ENCODE measurements at places on chromosomes 11 and 22.

DNA sequence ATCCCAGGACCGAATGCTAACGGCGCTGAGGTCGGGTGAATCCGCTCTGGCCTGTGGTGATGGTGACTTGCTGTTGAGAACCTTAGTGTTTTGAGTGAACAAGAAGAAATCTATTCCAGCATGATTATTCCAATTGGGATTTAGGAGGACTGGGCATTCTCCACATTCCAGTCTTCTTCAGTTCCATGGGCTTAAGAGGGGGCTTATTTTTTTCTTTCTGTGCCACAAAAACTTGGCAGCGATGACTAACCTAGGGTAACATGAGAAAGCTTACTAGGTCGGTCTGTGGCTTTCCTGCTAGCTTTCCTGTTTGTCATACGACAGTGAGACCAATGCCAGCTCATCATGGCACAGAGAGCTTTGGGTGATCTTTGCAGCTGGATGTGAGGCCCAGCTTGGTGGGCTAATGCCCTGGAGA, 62.9 kb upstream of the ATXN10 start:
- H3K36me3 ChIP-seq = no peaks in the 10 kb centered on the region
- H3K27ac ChIP-seq = no peak overlapping the region
- H3K27me3 ChIP-seq = no peaks in the 10 kb centered on the region
- H3K4me1 ChIP-seq = peaks cover 43% of the 10 kb centered on the region
- H3K4me3 ChIP-seq = no peak overlapping the region

DNA sequence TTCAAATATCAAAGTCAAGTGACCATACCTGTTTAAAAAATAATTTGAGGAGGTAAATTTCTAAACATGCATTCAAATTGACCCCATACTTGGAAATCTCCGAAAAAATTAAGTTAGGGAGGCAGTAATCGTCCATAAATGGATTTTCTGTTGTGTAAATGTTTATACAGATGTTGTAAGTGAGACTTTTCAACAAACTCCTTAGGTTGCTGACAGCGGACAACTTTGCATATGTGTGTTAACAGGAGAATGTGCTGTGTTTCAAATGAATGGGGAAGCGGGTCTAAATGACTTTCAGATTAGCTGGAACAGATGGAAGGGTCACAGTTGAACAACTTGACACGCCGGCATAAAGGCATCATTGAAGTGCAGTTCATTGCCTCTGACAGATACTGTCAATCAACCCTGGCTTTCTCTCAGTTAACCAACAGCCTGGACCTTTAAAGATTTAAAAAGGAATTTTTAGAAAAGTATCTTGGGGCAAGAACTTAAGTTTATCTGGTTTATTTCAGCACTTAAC, 98.2 kb upstream of the DBX1 start:
- no peak for DNase-seq
- no peak overlapping the region for H3K27ac ChIP-seq
- no peaks in the 10 kb centered on the region for H3K4me1 ChIP-seq
- H3K36me3 ChIP-seq = no peaks in the 10 kb centered on the region
- peaks cover 100% of the 10 kb centered on the region for H3K27me3 ChIP-seq

DNA sequence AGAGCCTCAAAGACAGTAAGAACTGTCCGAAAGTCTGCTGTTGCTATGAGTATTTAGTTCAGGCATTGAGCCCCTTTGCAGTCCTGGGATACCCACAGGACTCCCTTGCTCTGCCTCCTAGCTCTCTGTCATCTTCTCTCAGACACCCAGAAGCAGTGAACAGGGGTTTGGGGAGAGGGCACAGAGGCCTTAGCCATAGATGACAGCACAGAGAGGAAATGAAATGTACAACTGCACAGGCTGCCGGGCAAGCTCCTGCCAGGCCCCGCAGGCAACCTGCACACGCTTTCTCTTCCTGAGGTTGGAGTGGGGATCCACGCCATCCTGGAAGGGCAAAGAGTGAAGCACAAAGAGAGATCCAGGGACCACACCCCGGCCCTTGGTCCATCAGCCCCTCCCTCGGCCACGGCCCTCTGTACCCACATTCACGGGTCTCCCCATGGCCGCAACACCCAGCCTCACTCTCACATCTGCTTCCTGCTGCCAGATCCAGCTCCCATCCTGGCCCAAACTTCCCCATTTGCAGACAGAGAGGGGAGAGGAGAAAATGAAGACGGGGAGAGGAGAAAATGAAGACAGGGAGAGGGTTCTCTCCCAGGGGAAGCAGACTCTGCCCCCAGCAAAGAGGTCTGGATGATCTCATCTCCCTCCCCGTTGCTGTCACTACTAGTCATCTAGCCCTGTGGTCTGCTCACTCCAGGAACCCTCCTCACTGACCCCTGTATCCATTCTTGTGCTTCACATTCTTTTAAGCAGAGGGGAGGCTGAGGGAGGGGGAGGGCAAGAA, 40.7 kb downstream of the CD6 start:
- H3K27ac ChIP-seq = no peak overlapping the region
- H3K27me3 ChIP-seq = peaks cover 54% of the 10 kb centered on the region
- no peak for DNase-seq

- no peak overlapping the region for H3K4me3 ChIP-seq
- DNase-seq = no peak
- H3K4me1 ChIP-seq = peaks cover 17% of the 10 kb centered on the region
- peaks cover 6% of the 10 kb centered on the region for H3K36me3 ChIP-seq
These were observed 71.9 kb upstream of the CDON start for GRCh38 chr11:126134461-126135155.

GRCh38 chr11:110126936-110127335, 33.7 kb downstream of the ZC3H12C start:
- H3K27ac ChIP-seq = no peak overlapping the region
- peaks cover 64% of the 10 kb centered on the region for H3K36me3 ChIP-seq
- H3K27me3 ChIP-seq = no peaks in the 10 kb centered on the region
- H3K4me3 ChIP-seq = no peak overlapping the region
- no peak for DNase-seq
- peaks cover 52% of the 10 kb centered on the region for H3K4me1 ChIP-seq

DNA sequence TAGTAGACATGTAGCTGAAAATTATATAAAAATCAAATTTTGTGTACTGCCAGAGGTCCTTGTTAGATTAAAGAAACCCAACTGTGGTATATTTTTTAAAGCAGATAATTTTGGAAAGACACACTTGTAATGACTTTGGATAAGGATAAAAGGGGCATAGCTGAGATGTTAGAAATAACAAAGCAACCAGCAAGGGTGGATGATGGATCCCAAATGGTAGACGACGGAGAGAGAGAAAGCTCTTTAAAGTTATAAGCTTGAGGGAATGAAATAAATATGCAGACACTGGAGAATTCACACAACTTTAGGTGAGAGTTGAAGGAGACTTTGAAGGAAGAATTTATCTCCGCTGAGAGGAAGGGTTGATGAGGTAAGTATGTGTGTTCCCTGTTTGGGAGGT, 10.6 kb downstream of the NCAM1 start:
- H3K27ac ChIP-seq = no peak overlapping the region
- DNase-seq = no peak
- H3K4me1 ChIP-seq = peaks cover 11% of the 10 kb centered on the region
- no peak overlapping the region for H3K4me3 ChIP-seq

GRCh38 chr22:30841273-30841672, 127.3 kb downstream of the MORC2 start:
- H3K4me1 ChIP-seq = peaks cover 54% of the 10 kb centered on the region
- peak overlapping the region; percentile 97 for H3K27ac ChIP-seq
- peaks cover 2% of the 10 kb centered on the region for H3K36me3 ChIP-seq
- H3K27me3 ChIP-seq = no peaks in the 10 kb centered on the region
- peak; percentile 97 for DNase-seq

- peaks cover 13% of the 10 kb centered on the region for H3K4me1 ChIP-seq
- H3K27ac ChIP-seq = no peak overlapping the region
- DNase-seq = no peak
- H3K27me3 ChIP-seq = peaks cover 2% of the 10 kb centered on the region
These were observed 39.4 kb upstream of the PRDM11 start for GRCh38 chr11:45107029-45107428.

DNA sequence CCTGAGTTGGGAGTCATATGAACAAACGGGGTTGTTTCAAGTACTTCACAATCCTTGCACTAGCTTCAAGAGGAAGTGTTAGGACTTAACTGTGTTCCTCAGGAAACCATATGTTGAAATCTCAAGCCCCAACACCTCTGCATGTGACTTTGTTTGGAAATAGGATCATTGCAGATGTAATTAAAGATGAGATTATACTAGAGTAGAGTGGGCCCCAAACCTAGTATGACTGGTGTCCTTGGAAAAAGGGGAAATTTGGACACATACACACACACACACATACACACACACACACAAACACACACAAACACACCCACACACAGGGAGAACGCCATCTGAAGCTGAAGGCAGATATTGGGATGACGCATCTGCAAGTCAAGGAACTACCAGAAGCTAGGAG, 6.4 kb upstream of the CEP295 start:
- H3K27ac ChIP-seq = no peak overlapping the region
- H3K27me3 ChIP-seq = peaks cover 36% of the 10 kb centered on the region
- H3K4me3 ChIP-seq = no peak overlapping the region
- H3K36me3 ChIP-seq = no peaks in the 10 kb centered on the region
- no peak for DNase-seq
- peaks cover 6% of the 10 kb centered on the region for H3K4me1 ChIP-seq

DNA sequence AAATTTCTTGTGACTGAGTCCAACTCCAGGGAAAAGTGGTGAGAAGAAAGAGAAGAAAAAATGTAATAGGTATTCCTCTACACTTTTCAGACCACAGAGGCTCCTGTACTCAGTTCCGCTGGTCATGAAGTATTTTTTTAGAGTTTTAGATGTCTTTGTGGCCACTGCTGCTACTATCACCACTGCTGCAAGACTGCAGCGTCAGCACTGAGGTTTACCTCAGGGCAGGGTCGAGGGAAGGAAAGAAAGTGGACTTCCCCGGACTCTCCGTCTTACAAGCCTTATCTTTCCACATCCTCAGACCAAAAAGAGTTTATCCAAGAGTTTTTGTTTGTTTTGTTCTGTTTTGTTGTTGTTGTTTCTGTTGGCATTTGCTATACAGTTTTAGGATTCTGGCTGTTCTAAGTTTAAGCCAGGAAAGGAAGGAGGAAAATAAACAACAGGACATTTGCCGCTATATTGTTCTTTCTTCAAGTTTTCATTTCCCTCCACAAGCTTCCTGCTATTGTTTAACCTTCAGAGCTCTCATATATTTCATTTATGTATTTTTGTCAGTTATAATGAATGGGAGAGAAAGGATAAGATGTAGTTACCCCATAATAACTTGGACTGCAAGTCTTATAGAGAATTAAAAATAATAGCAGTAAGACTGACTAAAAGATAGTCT, 919.3 kb downstream of the NTM start:
- no peak for DNase-seq
- no peaks in the 10 kb centered on the region for H3K36me3 ChIP-seq
- H3K4me1 ChIP-seq = no peaks in the 10 kb centered on the region
- no peak overlapping the region for H3K27ac ChIP-seq

- no peak for DNase-seq
- H3K36me3 ChIP-seq = no peaks in the 10 kb centered on the region
- H3K4me1 ChIP-seq = peaks cover 7% of the 10 kb centered on the region
- H3K27me3 ChIP-seq = no peaks in the 10 kb centered on the region
These were observed 203.0 kb upstream of the SESN3 start for GRCh38 chr11:95434009-95434408.

DNA sequence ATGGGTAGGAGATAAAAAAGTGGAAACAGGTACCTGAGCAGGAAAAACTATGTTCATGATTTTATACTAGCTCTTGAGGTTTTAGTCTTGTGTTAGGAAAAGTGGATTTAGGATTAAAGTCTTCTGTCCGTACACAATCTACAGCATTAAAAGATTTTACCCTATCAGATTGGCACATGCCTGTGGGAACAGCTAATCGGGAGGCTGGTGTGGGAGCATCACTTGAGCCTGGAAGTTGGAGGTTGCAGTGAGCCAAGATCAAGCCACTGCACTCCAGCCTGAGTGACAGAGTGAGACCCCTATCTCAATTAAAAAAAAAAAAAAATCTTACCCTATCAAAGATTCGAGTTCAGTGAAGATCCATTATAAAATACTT, 12.2 kb upstream of the CRKL start:
- DNase-seq = no peak
- peak overlapping the region; percentile 52 for H3K4me3 ChIP-seq
- peak overlapping the region; percentile 95 for H3K27ac ChIP-seq
- H3K27me3 ChIP-seq = no peaks in the 10 kb centered on the region
- no peaks in the 10 kb centered on the region for H3K36me3 ChIP-seq
- peaks cover 15% of the 10 kb centered on the region for H3K4me1 ChIP-seq

GRCh38 chr11:42709216-42709615, 602.6 kb upstream of the API5 start:
- H3K4me3 ChIP-seq = no peak overlapping the region
- H3K36me3 ChIP-seq = no peaks in the 10 kb centered on the region
- peaks cover under 1% of the 10 kb centered on the region for H3K27me3 ChIP-seq
- DNase-seq = no peak
- H3K4me1 ChIP-seq = no peaks in the 10 kb centered on the region
- H3K27ac ChIP-seq = no peak overlapping the region

DNA sequence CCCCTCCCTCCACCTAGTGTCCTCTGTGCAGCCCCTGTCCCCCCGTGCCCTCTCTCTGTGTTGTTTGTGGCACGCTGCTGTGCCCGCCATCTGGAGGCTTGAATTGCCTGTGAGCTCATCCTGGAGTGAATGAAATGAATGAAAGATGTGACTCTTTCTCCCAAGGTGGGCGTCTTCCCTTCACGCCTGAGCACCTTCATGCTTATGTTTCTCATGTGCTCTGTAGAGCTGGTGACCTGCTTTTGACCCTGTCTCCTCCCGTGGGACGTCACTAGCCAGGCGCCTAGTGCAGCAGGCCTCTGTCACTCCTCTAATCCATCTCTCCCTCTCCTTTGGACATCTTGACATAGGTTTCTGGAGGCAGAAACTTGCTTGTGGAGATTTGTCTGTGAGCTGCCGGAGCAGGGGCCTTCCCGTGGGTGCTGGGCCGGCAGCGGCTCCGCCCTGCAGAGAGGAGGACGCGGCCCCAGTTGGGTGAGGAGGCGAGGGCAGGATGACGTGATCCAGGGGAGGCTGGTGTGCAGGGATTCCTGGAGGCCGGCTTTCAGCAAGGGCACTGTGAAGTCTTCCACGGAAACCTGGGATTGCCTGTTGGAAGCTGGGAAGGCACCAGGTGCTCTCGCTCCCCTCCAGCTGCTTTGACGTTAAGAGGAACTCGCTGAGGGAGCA, 40.6 kb downstream of the MUC6 start:
- DNase-seq = no peak
- H3K4me3 ChIP-seq = no peak overlapping the region

- no peaks in the 10 kb centered on the region for H3K27me3 ChIP-seq
- no peak overlapping the region for H3K27ac ChIP-seq
- no peak overlapping the region for H3K4me3 ChIP-seq
- no peaks in the 10 kb centered on the region for H3K36me3 ChIP-seq
These were observed 118.1 kb downstream of the BBOX1 start for GRCh38 chr11:27158456-27159334.

Data from MCF 10A (cell line).